Stimulated activated naive CD8-positive, alpha-beta T cell treated with anti-CD3 and anti-CD28 coated beads, Interleukin-15, amount 100 ng/mL, for 72 hours (primary cell): ENCODE measurements at places on chromosomes 3 and 15.

DNA sequence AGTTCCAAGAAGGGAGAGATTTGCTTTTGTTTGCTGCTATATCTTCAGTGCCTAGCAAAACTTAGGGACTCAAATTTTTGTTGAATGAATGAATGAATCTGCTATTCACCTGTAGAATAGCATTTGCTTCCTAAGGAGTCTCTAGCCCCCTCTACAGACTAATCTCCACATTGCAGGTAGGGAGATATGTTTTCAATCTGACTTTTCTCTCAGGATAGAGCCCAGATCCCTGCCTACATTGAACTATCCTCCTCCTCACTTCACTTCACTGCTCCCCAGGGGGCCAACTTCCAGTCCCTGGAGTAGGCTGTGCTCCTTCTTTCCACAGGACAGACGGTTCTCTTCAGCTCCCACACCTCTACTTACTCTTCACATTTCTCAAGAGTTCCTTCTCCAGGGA is 81.9 kb upstream of the PTX3 start:
- no peak for DNase-seq

- DNase-seq: no peak
Measured at GRCh38 chr3:47782446-47783308, 984 bp upstream of the SMARCC1 start.

- DNase-seq: peak; percentile 16
Measured at GRCh38 chr3:110070161-110070916, 733.0 kb upstream of the DPPA4 start.

GRCh38 chr3:79354179-79354688 is 413.6 kb downstream of the ROBO1 start:
- DNase-seq: no peak

GRCh38 chr3:52827866-52828376 is 2.6 kb downstream of the ITIH4 start:
- no peak for DNase-seq

GRCh38 chr3:136898954-136899353 is 36.9 kb downstream of the NCK1 start:
- no peak for DNase-seq

- DNase-seq: peak; percentile 71
Measured at GRCh38 chr15:99424978-99425656, 140.7 kb upstream of the MEF2A start.

DNA sequence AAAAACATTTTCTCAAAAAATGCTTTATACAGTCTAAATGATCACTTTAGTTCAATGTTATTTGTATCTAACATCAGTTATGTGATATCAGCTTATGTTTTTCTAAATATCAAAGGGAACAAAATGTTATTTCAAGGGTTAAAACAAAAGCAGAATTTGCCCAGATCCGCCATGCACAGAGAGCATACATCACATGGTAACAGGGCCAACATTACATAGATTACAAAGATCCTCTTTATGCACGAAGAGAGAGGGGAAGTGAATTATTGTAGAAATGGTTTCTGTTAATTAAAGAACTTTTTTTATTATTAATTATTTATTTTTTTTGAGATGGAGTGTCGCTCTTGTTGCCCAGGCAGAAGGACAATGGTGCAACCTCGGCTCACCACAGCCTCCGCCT is 100.8 kb upstream of the MME start:
- DNase-seq: no peak

DNA sequence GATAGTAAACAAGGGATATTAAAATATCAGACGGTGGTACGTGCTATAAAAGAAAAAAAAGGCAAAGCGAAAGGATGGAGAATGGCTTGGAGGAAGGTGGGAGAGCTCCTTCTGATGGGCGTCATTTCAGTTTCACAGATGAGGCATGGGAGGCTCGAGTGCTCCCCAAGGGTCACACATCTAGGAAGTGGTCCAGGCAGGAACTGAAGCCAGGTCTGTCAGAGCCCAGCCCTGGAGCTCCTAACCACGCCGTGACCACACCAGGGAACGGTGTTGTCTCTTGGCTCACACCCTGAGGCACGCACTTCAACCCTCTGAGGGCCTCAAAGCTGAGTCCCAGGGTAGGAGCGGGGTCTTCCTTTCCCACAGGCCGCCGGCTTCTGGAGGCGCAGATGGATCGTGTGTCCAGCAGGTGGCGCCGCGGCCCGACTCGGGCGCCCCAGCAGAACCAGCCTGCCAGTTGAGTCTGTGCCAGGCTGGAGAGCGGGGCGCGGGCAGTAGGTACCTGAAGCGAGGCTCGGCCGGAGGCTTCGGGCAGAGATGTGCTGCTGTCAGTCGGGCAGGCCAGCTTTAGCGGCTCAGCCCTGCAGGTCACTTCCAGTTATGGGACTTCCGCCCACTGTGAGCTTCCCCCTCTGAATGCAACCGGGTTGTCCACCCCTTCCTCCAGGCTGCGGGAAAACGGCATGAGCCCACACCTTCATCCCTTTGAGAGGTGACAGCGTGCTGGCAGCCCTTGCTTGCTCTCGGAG is 68.1 kb downstream of the SLC6A1 start:
- peak; percentile 49 for DNase-seq

- no peak for DNase-seq
Measured at GRCh38 chr3:39108200-39108710, 775 bp downstream of the TTC21A start.

DNA sequence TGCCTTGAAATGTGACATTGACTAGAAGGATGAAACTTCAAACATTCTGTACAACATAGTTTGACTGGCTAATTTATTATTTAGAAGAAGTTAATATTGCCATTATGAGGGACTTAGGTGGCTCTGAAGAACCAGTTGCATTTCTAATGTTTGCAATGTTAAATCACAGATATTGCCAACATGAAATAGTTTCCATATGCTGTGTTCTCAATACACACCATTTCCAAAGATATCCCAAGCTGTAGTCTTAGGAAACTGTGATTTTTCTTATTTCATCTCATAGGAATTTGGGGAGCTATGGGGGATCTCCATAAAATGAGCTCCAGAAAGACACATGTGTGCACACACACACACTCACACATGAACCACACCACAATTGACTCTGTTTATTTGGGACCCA is 36.3 kb downstream of the ALG1L2 start:
- DNase-seq: no peak

GRCh38 chr3:72426618-72427397 is 421.4 kb downstream of the SHQ1 start:
- no peak for DNase-seq

DNA sequence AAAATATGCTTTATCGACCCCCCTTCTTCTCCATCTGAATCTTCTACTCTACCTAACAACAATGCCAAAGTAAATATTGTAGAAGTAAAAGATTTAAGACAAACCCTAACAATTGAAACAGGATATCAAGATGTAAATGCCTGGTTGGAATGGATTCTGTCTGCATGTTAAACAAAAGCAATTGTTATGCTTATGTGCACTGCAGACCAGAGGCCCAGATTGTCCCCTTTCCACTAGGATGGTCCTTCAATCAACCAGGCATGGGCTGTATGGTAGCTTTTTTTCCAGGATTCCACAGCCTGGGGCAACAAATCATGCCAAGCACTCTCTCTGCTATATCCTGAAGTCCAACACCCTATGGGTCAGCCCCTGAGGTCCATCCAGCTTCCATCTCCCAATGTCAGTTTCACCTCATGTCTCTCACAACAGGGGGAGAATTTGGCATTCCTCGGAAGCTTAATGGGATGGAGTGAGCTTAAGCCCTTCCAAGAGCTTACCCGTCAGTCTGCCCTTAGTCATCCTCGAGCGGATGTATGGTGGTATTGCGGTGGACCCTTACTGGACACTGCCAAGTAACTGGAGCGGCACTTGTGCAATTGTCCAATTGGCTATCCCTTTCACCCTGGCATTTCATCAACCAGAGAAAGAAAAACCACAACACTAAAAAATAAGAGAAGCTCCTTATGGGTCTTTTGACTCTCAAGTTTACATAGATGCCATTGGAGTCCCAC is 36.2 kb downstream of the ZNF589 start:
- no peak for DNase-seq

DNA sequence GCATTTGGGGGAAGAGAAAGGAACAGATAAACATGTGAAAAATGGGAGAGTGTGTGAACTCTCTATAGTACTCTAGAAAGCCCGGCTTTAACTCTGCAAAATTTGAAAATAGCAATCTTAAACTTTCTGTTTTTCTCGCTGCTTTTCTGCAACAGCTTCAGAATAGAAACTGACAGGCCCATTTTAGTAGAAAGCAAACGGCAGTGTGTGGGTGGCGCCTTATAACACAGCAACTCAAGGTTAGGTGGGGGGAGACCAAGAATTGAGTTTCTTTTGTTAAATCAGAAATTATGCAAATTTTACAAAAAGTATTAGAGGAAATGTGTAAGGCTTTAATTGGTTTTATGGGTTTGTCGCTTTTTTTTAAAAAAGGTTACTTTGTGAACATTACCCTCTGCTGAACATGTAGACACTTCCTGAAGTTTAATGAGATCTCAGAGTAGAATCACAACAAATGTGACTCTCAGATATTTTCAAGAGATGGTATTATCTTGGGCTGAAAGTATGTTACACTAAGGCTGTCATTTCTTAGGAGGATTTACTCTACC is 107.0 kb downstream of the PTPRG start:
- DNase-seq: no peak
